Hepatocyte (in vitro differentiated cells): ENCODE measurements at places on chromosomes 7 and 10.

DNA sequence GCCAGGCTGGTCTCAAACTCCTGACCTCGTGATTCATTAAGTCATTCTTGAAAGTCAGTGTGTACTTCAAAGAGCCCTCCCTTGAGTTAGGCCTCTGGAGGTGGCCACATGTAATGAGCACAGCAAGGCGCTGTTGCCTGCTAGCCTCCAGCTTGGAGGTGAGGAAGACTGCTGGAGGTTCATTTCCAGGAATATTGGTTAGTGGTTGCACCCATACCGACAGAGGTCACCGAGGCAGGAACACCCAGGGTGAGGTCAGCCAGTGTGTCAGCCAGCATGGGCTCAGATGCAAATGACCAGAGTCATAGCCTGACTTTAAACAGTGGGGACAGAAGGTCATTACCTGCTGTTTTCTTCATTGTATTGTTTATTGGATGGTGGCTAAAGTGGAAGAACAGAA is 85.0 kb downstream of the PLPP4 start:
- no peak for DNase-seq

- no peak for DNase-seq
Observed at GRCh38 chr10:69417542-69417941, 824 bp upstream of the TACR2 start.

GRCh38 chr10:71213127-71213621 is 804 bp downstream of the UNC5B start:
- DNase-seq, result peak; percentile 85

DNA sequence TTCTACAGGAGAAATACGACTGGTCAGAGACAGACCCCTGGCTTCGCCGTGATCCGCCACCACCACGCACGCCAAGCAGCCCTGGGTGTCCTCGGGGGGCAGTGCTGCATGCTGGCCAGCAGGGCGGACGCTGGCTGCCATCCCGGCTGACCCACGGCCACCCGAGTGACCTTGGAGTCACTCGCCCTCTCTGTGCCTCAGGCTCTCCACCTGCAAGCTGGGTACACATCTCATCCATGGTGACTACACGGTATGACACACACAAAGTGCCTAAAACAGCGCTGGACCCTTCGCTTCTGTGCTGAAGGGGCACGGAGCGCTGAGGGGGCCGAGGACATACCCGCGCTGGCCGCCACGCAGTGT is 62.0 kb upstream of the RNF32 start:
- no peak for DNase-seq

DNA sequence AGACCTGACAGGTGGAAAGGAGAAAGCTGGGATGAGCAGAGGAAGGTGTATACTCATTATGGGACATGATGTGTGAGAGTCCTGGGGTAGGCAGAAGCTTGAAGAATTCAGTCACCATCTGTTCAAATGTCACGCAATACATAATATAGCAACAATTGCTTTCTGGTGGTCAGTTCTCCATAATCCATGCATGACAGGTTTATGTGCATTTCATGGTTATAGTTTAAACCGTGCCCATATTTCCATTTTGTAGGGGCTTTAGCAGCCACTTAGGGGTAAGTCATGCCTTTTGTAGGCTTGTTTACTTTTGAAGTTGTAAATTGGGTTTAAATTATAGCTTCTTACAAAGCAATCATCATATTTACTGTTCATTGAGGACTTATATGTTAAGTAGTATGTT is 158.8 kb downstream of the NXPH1 start:
- no peak for DNase-seq

- DNase-seq, result peak; percentile 13
Observed at GRCh38 chr10:82242778-82243177, 367.8 kb downstream of the NRG3 start.

GRCh38 chr7:38211940-38212339 is 33.9 kb downstream of the STARD3NL start:
- DNase-seq, result no peak

- no peak for DNase-seq
Observed at GRCh38 chr7:122577449-122578003, 121.4 kb downstream of the RNF133 start.

DNA sequence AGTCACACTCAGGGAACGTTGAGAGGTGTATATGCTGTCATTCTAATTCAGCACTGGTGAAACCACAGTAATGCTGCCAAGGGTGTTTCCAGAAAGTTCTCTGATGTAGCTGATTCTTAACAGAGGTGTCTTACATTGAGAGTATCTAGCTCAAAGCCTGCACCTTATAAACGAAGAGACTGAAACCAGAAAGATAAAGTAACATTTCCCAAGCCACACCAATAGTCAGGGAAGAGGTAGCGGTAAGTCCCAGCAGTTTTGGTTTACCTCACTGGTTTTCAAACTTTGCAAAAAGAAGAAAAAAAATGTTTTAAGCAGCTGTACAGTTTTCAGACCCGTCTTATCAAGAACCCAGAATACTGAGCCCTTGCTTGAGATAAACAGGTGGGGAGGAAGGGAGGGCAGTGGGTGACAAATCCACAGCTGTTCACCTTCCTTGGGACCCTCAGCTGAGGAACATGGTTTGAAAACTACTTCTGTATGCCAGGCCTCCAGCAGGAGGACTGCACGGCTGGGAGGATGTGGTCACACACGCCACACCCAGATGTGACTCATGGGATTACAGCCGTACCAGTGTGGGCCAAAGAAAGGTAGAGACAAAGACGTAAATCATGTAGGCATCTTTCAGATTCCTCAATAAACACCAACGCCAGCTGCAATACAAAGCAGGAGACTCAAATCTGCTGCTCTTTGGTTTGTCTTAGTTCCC is 63.9 kb upstream of the GSDME start:
- DNase-seq, result peak; percentile 84
